Placental epithelial cell (primary cell): ENCODE measurements at places on chromosomes 1 and 21. TPM values are rescaled to one million over a fixed set of nuclear protein-coding genes. Genes with fewer than 3 reads are reported as not detected.

LAX1 gene
- total RNA-seq, result under 0.01 TPM in 1 of 2 replicates, not detected in the other

SERTAD4 gene
- 4.7 and 8.1 TPM in 2 replicates for total RNA-seq

ZFP69B gene
- total RNA-seq, result 2.7 and 4.1 TPM in 2 replicates

AGMAT gene
- 0.33 TPM in 1 of 2 replicates, not detected in the other for total RNA-seq

VAMP3 gene
- total RNA-seq, result 101 and 121 TPM in 2 replicates
